ENCODE measurements at places on chromosomes 13 and 19.

GRCh38 chr13:99220199-99220935, 19.7 kb downstream of the UBAC2 start:
- DNase-seq, result no peak

GRCh38 chr13:57123681-57124080, 17.0 kb upstream of the PRR20A start:
- DNase-seq, result no peak

GRCh38 chr19:28021259-28022185, 1191.4 kb downstream of the UQCRFS1 start:
- no peak for DNase-seq

DNA sequence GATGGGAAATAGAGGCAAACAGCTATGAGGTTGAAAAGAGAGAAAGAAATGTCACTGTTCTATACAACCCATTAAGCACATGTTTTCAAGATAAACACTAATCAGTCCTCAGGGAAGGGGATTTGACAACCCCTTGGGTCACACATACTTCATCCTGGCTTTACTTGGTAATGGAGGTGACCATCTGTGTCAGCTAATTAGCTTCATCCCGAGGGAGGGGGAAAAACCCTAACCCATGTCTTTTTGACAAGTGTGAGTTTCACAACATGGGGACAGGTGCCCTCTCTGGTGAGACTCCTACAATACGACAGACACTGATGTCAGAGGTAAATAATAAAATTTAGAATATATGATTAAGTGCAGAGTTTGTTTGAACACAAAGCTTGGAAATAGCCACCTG, 43.1 kb downstream of the ZNF611 start:
- DNase-seq, result no peak

GRCh38 chr13:107942030-107942617, 273.2 kb downstream of the LIG4 start:
- no peak for DNase-seq

GRCh38 chr19:13861392-13861713, 15.6 kb upstream of the NANOS3 start:
- no peak for DNase-seq

GRCh38 chr19:13102666-13103580, at the start of gene LYL1:
Gene LYL1 (minus strand): TSS chr19:13102858. CDS start chr19:13101171, 1,687 bp downstream.
- no peak for DNase-seq

DNA sequence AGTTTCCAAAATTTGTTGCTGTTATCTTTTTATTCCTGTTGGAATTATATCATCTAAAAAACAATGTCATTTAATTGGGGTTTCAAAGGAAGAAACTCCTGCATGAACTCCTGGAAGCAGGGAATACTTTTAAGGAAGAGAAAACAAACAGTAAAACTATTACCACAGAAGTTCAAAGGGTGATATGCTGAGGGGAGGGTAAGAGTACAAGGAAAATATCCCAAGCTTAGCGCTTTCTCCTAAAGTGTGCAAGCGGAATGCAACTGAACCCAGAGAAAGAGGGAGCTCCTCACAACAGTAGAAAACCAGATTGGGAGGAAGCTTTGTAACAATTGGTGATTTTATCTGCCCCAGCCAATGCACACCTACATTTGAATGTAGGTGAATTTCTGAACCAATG, 175.1 kb downstream of the NUFIP1 start:
- DNase-seq, result no peak

- DNase-seq, result no peak
Measured at GRCh38 chr13:106498158-106498557, 37.3 kb downstream of the EFNB2 start.

- DNase-seq, result no peak
Measured at GRCh38 chr13:97120346-97120745, 101.8 kb upstream of the MBNL2 start.

DNA sequence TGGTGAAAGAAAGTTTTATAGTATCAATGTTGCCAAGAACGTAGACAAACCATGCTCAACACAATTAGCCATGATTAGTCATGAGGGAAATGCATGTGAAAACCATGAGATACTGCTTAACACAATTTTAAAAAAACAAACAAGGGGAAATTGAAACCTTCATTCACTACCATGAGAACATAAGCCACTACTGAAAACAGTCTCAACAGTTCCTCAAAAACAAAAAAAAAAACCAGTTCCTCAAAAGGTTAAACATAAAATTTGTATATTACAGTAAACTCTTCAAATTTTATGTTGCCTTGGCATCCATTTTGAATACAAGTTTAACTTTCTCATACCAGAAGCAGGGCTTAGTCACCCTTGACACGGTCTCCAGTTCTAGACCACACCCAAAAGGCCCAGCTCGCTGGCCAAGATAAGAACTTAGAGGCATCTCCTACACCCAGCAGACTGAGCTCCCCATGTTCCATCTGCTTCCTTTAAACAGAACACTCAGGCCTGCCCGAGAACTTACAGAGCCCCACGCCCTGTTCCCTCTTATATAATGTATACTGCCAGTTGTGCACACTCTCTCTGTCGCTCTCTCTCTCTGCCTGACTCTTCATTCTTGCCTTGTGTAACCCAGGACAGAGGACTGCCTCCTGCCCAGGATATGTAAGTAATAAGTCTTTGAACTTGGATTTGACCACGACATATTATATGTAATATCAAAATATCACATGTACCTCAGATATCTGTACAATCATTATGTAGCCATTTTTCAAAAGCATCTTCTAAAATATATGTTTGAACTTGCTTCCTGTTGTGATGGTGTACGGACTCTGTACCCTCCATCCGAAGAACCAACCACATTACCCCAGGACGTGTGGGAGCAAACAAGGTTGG, 67.4 kb downstream of the STK24 start:
- DNase-seq, result peak; percentile 48

DNA sequence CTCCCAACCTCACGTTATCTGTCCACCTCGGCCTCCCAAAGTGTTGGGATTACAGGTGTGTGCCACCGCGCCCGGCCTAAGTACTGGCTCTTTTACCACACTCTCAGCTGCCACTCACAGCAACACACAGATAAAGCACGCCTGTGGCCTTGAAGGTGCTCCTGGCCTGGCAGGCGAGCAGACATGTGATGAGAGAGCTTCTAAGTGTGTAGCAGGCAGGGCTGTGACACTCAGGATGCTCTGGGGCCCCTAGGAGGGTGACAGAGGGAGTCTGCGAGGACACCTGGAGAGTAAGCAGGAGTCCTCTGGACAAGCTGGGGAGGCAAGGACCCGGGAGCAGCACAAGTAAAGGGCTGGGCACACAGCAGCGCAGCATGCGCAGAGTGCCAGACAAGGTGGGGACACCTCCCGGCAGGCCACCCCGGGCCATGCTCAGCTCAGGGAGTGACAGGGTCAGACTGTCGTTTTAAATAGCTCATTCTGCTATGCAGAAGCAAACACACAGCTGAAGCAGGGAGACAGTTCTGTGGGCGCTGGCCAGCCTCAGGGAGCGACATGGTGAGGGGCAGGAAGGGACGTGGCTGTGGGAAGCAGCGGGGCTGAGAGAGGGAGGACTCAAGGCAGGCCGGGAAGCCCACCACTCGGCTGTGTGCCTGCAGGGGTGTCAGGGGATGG, 26.5 kb downstream of the MED26 start:
- DNase-seq, result no peak

DNA sequence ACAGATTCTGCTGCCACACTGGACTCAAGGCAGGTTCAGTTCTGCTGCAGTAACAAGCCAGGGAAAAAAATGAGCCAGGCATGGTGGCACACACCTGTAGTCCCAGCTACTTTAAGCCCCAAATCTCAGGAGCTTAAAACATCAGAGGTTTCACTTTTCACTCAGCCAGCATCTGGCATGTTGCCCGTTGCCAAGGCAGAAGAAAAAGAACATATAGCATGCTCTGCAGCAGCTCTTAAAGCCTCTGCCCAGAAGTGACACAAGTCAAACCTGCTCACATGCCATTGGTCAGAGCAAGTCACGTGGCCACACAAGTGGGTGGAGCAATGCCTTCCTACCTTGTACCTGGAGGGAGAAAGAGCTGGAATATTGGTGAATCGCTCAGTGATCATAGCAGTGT, 14.7 kb upstream of the ADGRE5 start:
- peak; percentile 81 for DNase-seq

DNA sequence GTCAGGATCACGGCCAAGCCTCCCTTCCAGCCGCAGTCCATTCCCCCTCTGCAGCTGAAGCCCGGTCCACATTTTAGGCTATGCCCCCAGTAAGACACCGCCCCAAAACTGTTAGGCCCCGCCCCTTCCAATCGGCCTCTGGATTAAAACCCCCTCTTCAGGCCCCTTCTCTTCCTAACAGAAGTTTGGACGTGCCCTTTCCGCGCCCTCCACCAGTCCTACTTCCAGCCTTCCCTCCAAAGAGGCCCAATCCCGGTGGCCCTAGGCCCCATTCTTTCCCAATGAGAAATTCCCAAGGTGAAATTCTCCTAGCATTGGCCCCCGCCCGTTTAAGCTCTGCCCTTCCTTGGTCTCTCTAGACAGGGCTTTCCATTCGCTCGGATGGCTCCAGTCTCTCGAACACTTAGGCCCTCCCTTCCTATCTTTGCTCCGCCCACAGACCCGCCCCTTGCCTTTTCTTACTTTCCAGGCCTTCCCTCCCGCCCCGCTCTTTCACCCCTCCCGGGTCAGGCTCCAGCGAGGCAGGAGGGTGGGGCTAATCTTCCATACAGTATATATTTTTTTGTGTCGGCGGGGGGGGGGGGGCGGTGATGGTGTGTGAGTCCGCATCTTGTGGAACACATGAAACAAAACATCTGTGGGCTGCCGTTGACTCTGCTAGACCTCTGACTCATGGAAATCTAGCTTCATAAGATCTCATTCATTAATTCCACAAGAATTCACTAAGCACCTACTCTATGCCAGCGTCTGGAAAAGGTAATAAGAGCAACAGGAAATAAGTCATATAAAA, 13.6 kb downstream of the LTBP4 start:
- peak; percentile 98 for DNase-seq

GRCh38 chr13:52130641-52131040, 1.8 kb upstream of the NEK5 start:
- DNase-seq, result no peak

GRCh38 chr13:57191667-57192066, 24.7 kb downstream of the PRR20E start:
- DNase-seq, result no peak

DNA sequence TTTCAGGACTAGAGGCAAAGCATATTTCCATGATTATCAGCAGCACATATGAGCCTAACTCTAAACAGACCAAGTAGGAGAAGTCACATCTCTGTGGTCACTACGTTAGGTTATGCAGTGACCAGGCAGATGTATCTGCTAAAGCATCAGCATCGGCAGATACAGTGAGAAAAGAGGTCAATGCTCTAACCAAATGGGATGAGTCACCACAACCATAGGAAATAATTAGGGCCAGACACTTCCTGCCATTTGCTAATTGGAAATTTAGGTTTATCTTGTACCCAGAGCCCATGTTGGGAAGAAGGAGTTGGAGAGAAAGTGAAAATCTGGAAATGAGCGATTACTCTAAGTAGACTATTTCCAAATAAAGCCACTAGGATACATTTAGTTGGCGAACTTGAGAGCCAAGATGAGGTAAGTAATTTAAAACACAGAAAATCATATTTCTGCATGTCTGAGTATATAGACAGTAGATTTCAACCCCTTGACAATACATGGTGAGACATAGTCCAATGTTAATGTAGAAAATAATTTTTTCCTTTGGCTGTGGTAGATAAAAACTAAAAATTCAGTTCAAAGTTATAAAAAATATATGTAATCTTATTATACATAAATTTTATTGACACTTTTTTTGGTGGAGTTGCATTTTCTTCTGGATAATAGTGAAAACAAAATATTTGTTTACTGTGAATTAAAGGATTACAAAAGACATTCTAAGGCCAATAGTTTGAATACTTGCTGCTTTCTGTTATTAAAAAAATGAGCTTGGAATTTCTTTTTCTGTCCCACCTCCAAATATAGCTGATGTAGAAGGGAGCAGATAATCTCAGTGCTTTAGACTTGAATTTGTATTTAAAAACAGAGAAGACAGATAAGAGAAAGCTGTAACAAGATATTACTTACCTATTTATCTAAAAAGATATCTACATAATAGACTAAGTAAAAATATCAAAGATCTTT, 104.4 kb upstream of the CSNK1A1L start:
- no peak for DNase-seq

DNA sequence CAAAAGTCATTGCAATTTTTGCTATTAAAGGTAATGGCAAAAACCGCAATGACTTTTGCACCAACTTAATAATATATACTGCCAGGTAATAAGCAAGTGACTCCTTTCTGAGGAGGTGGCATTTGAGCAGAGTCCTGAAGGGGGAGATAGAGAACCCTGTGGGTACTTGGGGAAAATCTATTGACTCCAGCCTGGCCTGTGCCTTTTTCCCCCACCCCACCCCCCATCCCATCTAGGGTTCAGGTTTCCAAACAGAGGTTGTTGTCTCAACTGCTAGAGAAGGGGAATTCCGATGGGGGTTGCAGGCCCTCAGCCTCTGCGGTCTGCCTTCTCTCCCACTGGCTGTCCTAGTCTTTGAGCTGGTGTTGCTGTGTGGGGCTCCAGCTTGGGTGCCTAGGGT, 11.5 kb downstream of the S1PR2 start:
- DNase-seq, result peak; percentile 34

- DNase-seq, result no peak
Measured at GRCh38 chr13:103349211-103349980, 283.2 kb upstream of the SLC10A2 start.

- peak; percentile 24 for DNase-seq
Measured at GRCh38 chr13:98556968-98557631, 19.8 kb downstream of the STK24 start.

- DNase-seq, result no peak
Measured at GRCh38 chr13:20388184-20388583, 137.5 kb downstream of the CRYL1 start.

GRCh38 chr13:32414580-32414979, 13.3 kb downstream of the N4BP2L1 start:
- no peak for DNase-seq

DNA sequence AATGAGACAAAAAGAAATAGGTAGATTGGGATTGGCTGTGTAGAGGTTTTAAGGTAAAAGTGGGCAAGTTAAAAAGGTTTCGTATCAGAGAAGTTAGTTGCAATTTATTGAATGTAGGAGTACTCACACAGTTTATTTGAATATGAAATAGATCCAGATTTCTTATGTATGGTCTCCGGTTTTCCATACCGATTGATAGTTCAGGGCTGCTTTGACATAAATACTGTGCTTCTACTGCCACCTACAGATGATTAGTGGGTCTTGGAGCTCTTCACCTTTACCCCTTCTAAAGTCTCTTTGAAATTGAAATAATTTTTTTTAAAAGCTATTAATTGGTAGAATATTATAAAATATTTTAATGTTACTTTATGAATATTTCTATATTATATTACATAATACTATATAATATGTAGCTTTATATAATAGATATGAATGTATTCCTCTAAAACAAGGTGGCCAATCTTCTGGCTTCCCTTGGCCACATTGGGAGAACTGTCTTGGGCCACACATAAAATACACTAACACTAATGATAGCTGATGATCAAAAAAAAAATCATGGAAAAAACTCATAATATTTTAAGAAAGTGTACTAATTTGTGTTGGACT, 7.7 kb upstream of the GPR18 start:
- no peak for DNase-seq

- DNase-seq, result no peak
Measured at GRCh38 chr19:30225676-30226463, 146.3 kb upstream of the ZNF536 start.
